ENCODE measurements at places on chromosomes 6 and 20.

GRCh38 chr6:4518506-4518905, 257.7 kb upstream of the CDYL start:
- DNase-seq: peak; percentile 76

DNA sequence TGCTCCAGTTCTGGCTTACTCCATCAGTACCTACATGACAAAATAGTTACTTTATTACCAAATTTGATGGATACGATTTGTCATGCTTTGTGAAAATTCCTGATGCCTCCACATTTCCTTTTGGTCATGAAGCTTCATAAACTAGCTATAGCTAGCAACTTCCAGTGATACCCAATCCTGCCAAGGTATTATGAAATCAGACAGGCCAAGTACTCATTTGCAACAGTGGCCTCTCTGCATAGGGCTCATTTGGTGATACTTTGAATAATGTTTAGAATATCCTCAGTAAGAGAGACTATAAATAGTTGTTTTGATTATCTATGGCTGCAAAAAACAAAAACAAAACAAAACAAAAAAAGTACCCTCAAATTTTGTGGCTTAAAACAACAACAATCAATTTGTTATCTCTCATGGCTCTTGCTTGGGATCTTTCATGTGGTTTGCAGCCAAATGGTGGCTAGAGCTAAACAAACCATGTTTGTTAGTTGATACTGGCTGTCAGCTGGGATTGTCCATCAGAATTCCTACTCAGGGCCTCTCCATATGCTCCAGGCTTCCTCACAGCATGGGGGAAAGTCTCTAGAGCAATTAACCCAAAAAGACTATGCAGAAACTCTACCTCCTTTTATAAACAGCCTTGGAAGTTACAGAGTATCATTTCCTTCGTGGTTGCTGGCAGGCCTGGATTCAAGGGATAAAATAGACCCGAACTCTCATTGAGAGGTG, 10.1 kb upstream of the PRL start:
- no peak for DNase-seq

GRCh38 chr6:139186692-139187091, 51.8 kb downstream of the HECA start:
- no peak for DNase-seq

- no peak for DNase-seq
Observed at GRCh38 chr6:61809004-61809595, 476.9 kb downstream of the KHDRBS2 start.

DNA sequence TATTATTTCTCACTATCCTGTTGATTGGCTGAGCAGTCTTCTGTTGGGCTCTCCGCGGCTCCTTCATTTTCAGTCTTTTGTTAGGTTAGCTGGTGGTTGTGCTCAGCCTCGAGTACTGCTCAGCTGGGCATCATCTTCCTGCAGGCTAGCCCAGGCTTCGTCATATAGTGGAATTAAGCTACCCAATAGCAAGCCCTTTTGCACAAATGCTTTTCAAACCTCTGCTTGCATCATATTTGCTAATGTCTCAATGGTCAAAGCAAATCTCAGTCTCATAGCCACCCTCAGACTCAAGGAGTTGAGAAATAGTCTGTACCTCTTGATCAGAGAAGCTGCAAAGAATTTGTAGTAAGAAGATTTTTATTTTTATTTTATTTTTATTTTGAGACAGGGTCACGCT, 23.7 kb downstream of the STX11 start:
- no peak for DNase-seq

DNA sequence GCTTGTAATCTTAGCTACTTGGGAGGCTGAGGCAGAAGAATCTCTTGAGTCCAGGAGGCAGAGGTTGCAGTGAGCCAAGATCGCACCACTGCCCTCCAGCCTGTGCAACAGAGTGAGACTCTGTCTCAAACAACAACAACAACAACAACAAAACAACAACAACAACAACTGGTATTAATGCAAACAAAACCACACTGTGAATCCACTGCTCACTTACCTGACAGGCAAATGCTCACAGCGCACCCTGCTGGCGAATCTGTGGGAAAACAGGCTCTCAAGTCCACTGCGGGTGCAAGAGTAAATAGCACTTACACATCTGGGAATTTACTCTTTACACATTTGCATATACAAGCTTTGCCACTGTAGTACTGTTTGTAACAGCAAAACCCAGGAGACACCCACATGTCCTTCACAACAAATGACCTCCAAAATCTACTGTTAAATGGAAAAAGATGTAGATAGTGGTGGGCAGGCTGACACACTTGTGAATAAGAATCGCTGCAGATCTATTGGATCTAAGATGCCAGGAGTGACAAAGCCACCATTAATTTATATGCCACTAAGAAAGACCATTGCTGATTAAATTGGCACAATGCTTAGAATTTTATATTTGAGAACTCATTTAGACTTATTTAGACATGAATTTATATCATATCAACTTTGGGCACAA, 29.3 kb downstream of the NSFL1C start:
- peak; percentile 38 for DNase-seq

DNA sequence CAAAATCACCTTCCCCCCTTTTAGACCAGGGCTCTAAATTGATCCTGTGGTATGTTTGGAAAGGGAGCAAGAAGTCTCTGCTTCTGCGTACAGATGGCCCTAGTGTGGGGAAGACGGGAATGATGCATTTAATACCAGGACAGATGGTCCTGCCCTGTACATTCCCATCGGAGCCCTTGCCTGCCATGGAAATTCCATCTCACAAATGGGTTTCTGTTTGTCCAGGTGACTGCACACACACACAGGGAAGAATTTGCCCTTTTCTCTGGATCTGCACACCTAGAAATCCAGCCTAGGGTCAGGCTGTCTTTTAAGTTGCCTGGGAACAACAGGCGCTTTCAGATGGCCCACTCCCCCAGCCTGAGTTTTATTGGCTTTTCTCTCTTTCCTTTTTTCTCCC, 1.3 kb downstream of the MAS1 start:
- no peak for DNase-seq
